ENCODE measurements at places on chromosomes 13 and 19.

DNA sequence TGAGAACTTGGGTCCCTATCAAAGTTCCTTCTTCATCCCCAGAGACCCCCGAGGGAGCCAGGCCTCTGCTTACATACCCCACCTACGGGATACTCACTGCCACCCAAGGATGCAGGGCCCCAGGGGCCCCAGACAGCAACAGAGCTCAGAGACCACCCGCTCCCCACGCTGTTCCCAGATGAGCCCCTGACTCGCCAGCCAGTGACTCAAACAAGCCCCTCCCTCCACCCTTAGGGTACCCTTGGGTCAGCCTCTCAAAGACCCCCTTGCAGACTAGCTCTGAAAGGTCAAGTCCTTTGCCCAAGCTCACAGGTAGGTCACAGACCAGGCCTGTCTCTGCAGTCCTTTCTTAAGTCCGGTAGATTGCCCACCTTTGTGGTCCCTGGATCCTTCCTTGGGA is 45.7 kb downstream of the CD320 start:
- peaks cover 3% of the 10 kb centered on the region for H3K4me1 ChIP-seq
- no peak overlapping the region for H3K4me3 ChIP-seq
- H3K27ac ChIP-seq: no peak overlapping the region
- peaks cover 8% of the 10 kb centered on the region for H3K36me3 ChIP-seq

GRCh38 chr13:48475230-48475629 is 57.6 kb downstream of the RCBTB2 start:
- H3K27me3 ChIP-seq: no peaks in the 10 kb centered on the region
- no peaks in the 10 kb centered on the region for H3K4me1 ChIP-seq
- H3K4me3 ChIP-seq: no peak overlapping the region
- H3K27ac ChIP-seq: no peak overlapping the region
- no peak for DNase-seq

GRCh38 chr13:113140677-113141600 is 17.5 kb upstream of the PROZ start:
- DNase-seq: no peak
- no peak overlapping the region for H3K27ac ChIP-seq
- H3K27me3 ChIP-seq: no peaks in the 10 kb centered on the region

DNA sequence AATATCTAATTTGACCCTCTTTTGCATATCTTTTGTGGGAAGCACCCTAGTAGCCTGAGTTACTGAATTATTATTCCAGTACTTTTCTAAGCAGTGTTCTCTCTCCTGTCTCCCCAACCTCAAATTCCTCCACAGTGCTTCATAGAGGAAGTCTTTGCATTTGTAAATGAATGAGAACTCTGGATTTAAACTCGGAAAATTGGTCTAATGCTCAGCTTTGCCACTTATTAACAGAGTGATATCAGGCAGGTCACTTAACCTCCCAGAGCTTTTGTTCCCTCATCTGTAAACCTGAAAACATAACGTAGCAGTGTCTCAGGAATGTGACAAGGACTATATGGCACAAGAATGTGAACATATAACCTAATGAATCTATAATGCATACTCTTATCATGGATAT is 26.2 kb downstream of the FREM2 start:
- no peak for DNase-seq
- H3K27ac ChIP-seq: no peak overlapping the region
- H3K36me3 ChIP-seq: no peaks in the 10 kb centered on the region
- H3K27me3 ChIP-seq: peaks cover 6% of the 10 kb centered on the region
- H3K4me1 ChIP-seq: no peaks in the 10 kb centered on the region
- no peak overlapping the region for H3K4me3 ChIP-seq

DNA sequence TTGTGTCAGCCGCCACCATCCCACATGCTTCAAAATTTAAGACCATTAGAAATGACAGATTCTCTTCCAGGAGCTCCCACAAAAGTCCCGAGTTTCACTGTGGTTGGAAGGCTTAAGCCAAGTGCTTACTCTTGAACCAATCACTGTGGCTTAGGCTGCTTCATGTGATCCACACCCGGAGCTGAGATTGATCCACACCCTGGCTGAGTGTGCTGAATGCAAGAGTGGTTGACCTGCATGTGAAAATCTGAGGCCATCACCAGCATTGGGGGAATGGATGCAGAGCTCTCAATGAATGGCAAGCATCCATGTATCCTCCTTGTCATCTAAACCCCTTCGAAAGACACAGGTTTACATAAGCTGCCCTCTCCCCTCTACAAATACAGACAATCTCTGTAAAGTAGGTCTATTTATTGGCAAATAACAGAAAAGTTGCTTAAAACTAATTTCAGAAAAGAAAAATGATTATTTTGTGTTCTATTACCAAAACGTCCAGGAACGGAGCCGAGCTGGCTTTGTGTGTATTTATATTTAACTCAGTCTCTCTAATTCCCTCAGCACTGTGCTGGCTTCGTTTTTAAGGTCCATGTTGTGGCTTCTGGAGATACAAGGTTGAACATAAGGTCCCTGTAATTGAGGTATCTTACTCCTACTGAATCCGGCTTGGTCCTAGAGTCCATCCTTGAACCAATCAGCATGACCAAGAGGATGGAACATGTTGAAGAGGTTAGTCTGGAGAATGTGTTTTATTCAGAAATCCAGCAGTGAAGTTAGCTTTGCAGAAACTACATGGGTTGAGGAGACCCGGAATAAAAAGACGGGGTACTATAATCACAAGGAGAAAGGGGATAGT is 332.4 kb downstream of the LIG4 start:
- H3K36me3 ChIP-seq: no peaks in the 10 kb centered on the region
- H3K4me1 ChIP-seq: no peaks in the 10 kb centered on the region
- DNase-seq: no peak
- no peaks in the 10 kb centered on the region for H3K27me3 ChIP-seq

- peaks cover 16% of the 10 kb centered on the region for H3K36me3 ChIP-seq
- DNase-seq: no peak
- H3K4me1 ChIP-seq: peaks cover 2% of the 10 kb centered on the region
- no peak overlapping the region for H3K27ac ChIP-seq
- H3K4me3 ChIP-seq: no peak overlapping the region
Observed at GRCh38 chr19:27746691-27747380, 1466.1 kb downstream of the UQCRFS1 start.

GRCh38 chr19:12783291-12783848 is 7.9 kb upstream of the JUNB start:
- H3K36me3 ChIP-seq: no peaks in the 10 kb centered on the region
- no peaks in the 10 kb centered on the region for H3K27me3 ChIP-seq
- H3K4me1 ChIP-seq: peaks cover 33% of the 10 kb centered on the region
- peak; percentile 90 for DNase-seq
- peak overlapping the region; percentile 48 for H3K4me3 ChIP-seq
- peak overlapping the region; percentile 77 for H3K27ac ChIP-seq

GRCh38 chr13:46522748-46523030 is 30.3 kb upstream of the LRCH1 start:
- no peak overlapping the region for H3K4me3 ChIP-seq
- peaks cover 4% of the 10 kb centered on the region for H3K27me3 ChIP-seq
- DNase-seq: no peak
- no peaks in the 10 kb centered on the region for H3K36me3 ChIP-seq
- H3K27ac ChIP-seq: no peak overlapping the region

- H3K4me1 ChIP-seq: peaks cover 20% of the 10 kb centered on the region
- no peak overlapping the region for H3K27ac ChIP-seq
- peaks cover 60% of the 10 kb centered on the region for H3K27me3 ChIP-seq
- DNase-seq: no peak
- no peak overlapping the region for H3K4me3 ChIP-seq
Observed at GRCh38 chr19:39196320-39196719, 444 bp upstream of the NCCRP1 start.

GRCh38 chr13:46716821-46717220 is 80.1 kb downstream of the ESD start:
- no peak overlapping the region for H3K4me3 ChIP-seq
- no peaks in the 10 kb centered on the region for H3K4me1 ChIP-seq

DNA sequence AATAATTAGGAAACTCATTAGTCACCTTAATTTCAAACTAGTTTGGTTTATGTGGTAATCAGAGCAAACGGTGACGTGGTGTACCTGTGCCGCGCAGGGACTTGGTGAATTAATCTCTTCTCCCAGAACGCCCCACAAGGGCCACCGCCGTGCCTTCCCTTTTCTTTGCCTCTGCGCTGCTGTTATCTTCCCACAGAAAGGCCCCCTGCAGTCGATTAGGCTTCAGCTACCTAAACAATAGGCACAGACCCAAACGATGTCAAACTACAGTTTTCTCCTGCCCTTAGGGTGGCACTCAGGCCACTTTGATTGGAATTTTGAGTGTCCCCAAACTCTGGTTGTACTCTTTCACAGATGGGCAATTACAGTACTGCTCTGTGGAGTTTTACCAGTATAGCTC is 115.5 kb downstream of the GGACT start:
- no peak overlapping the region for H3K27ac ChIP-seq
- no peak overlapping the region for H3K4me3 ChIP-seq
- no peaks in the 10 kb centered on the region for H3K36me3 ChIP-seq
- no peak for DNase-seq
- peaks cover 8% of the 10 kb centered on the region for H3K4me1 ChIP-seq
- no peaks in the 10 kb centered on the region for H3K27me3 ChIP-seq

- no peak for DNase-seq
- no peaks in the 10 kb centered on the region for H3K36me3 ChIP-seq
- no peak overlapping the region for H3K4me3 ChIP-seq
- no peaks in the 10 kb centered on the region for H3K27me3 ChIP-seq
- no peak overlapping the region for H3K27ac ChIP-seq
Observed at GRCh38 chr13:27308941-27309340, 38.3 kb downstream of the RASL11A start.

DNA sequence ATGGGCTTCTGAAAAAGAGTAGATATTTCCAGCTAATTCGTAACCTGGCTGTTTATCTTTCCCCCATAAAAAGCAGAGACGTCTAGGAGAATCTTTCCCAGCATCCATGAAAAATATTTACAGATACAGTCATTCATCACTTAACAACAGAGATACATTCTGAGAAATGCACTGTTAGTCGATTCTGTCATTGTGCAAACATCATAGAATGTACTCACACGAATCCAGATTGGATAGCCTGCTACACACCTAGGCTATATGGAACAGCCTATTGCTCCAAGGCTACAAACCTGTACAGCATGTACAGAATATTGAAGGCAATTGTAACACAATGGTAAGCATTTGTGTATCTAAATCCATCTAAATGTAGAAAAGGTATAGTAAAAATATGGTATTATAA is 530.2 kb upstream of the NBEA start:
- DNase-seq: no peak
- H3K36me3 ChIP-seq: no peaks in the 10 kb centered on the region
- H3K27ac ChIP-seq: no peak overlapping the region
- no peaks in the 10 kb centered on the region for H3K27me3 ChIP-seq
- H3K4me3 ChIP-seq: no peak overlapping the region

GRCh38 chr13:23384111-23384510 is 49.4 kb downstream of the SACS start:
- peak; percentile 54 for DNase-seq
- peaks cover 52% of the 10 kb centered on the region for H3K4me1 ChIP-seq
- H3K36me3 ChIP-seq: no peaks in the 10 kb centered on the region
- H3K27ac ChIP-seq: peak overlapping the region; percentile 24
